ENCODE measurements at places on chromosomes 5 and 9.

GRCh38 chr5:36240779-36241630 is 720 bp downstream of the NADK2 start:
- DNase-seq, result no peak

GRCh38 chr9:13143281-13143680 is 136.2 kb downstream of the MPDZ start:
- no peak for DNase-seq

GRCh38 chr5:91024206-91024605 is 358.9 kb downstream of the ARRDC3 start:
- no peak for DNase-seq

GRCh38 chr9:81671880-81672280 is 17.5 kb downstream of the TLE1 start:
- no peak for DNase-seq

GRCh38 chr5:175422058-175422457 is 21.9 kb downstream of the DRD1 start:
- no peak for DNase-seq

- DNase-seq, result no peak
Measured at GRCh38 chr9:7118633-7119032, 360.9 kb downstream of the KDM4C start.

DNA sequence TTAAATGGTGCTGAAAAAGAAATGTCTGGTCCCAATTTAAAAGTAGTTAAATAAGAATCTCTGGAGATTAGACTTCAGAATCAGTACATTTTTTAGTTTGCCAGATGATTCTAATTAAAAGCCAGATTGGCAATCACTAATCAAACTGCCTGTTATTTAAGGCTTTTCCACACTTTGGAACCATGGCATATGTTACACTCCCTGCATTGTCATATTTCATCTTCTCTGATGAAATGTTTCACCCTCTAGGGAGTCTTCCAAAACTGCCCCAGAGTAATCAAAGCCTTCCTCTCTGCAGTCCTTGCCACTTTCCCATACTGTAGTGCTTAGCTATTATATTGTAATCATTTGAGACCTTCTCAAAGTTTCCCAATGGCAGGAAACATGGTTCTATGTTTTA is 17.5 kb upstream of the OR13C9 start:
- no peak for DNase-seq

DNA sequence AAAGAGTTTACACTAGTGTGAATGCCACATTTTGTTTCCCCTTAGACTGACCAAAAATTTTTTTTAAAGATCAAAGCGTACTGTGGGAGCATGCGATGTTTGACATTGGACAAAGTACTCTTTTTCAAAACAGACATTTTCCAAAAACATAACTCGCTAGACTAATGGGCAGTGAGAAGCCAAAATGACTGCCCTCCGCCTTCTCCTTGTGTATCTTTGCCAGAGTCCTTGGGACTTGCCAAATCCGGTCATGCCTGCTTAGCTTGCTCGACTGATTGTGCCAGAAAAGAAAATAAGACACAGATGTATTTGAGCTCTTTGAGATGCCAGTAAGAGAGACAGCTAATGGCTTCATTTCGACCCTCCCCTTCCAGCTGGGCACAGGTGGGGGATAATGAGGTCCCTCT is 157.5 kb downstream of the MAPKAP1 start:
- DNase-seq, result no peak

DNA sequence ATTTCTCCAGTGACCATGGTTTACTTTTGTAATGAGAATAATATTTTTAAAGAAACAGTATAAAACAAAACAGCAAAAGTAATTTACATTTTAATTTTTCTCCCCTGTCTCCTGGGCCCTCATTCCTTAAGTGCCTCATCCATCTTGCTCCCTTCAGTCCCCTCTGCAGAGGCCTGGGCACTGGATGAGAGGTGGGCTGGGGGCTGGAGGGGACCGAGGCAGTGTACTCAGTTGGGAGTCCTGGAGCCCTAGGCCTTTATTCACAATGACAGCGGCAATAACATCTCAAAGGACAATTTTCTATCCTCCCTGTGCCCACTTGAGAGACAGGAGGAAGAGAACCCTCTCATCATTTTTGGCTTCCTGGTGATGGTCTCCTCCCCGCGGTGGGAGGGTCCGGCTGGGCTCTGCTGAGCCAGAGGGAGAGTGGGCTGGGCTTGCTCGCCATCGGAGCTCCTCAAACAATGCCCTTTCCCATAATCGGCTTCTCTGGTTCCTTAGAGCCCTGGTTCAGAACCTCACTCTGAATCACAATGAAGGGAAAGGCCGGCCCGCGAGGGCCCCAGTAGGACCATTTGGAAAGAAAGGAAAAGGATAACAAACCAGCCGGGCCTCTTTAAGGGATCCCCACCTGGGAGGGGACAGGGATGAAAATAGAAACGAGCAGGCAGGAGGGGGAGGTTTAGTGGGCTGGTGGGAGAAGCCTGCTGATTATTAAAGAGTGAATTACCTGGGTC is 9.7 kb upstream of the SMIM32 start:
- DNase-seq, result no peak

DNA sequence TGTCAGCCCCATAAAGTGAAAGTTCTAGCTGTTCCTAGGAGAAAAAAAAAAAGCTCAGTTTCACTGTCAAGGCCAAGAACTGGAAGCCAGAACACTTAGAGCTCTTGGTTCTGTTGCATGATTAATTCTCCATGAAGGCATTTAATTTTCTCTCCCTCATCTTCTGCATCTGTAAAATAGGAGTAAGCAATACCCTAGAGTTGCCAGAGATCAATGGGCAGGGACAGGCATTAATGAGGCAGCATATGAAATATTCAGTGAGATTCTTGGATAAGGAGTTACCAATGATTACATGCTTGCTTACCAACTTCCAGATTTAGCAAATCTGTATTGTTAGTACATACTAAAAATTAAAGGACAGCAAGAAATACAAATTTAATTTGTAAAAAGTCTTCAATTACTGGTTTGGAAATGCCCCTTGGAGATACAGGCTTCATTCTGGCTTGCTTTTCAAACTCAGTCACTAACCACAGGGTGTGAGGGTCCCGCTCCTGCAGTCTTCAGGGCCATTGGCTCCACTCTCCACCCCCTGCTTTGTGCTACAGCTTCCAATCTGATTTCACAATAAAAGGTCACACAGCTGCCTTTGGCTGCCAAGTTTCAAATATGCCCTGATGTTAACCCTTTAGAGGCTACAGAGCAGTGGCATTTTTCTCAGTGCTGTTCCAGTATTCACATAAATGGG is 624.6 kb downstream of the BNC2 start:
- no peak for DNase-seq

DNA sequence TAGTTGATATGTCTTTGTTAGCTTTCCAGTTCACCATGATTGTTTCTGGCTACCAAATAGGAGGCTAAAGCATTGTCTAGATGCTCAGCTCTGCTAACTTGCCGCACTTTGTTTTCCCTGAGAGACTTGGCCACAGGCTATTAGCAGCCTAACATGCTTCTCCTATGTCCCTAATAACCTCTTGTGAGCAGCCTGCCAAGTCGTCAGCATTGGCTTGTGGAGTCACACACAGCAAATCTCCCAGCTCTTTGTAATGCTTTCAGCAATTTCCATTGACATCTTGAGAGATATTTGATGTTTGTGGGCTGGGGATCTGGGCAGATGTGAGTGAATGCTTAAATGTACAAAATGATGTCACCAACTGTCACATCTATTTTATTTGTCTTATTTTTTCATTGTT is 346.9 kb downstream of the KDM4C start:
- no peak for DNase-seq

Measured in T-cell (primary cell).